Central memory CD8-positive, alpha-beta T cell (primary cell): ENCODE measurements at places on chromosomes 6 and 20.
A peak's percentile ranks its signal among the peaks of the same experiment; 100 is the strongest.

DNA sequence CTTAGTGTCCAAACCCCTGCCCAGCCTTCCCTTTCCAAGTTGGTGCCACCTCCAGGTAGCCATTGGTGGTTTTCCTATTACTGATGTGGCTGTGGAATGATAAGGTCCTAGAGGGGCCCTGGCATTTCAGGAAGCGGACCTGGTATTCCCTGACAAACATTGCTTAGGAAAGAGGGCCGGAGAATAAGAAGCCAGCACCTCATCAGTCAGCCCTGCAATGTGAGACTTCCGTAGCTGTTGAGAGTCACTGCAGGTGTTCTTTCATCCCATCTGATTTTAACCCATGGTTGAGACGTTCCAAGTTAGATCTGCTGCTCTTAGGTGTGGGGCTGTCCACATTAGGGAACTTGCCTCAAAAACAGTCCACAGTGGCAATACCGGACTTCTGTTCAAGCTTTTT, 14.8 kb upstream of the NPEPL1 start:
- no peak for DNase-seq

GRCh38 chr6:165090242-165090641, 219.2 kb downstream of the C6orf118 start:
- DNase-seq: no peak

GRCh38 chr6:57421503-57421902, 104.1 kb downstream of the PRIM2 start:
- DNase-seq: no peak

DNA sequence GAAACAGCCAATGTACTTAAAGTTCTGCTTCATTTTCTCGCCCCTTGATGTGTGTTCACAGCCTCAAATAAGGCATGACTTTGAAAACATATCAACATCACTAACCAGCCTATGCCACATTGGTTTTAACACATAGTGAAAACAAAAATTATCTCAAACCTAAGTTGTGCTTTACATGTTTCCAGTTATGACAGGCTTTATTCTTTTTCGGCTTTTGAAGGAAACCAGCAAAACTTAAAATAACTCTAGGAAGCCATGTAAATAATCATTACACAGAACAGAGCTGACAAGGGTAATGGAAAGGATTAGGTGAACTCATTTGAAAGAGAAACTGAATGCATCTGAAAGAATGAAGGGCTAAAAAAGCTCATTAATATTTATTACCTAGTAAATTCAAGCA, 42.1 kb downstream of the BMP5 start:
- no peak for DNase-seq

DNA sequence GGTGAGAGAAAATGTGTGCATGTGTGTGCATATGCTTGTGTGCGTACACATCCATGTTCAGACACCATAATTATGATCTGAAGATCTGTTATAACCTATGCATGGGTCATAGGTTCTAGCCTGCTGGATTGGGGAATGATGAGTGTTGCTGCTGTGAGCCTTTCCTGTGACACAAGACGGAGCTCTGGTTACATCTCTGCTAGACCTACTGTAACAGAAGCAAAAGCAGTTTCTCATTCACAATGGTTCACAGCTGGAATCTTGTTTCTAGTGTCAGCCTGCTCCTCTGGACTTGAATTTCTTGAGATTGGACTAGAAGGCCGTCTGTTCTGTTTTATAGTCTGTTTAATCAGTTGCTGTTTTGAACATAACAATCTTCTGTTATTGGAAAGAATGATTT, 40.1 kb downstream of the DEFB114 start:
- DNase-seq: no peak

- DNase-seq: no peak
These were observed 239.7 kb downstream of the TTLL2 start for GRCh38 chr6:167564416-167565250.

- DNase-seq: peak; percentile 40
These were observed 709 bp downstream of the PPP1R16B start for GRCh38 chr20:38805958-38806854.

- DNase-seq: no peak
These were observed 791.3 kb downstream of the TENT5A start for GRCh38 chr6:80961166-80961565.

DNA sequence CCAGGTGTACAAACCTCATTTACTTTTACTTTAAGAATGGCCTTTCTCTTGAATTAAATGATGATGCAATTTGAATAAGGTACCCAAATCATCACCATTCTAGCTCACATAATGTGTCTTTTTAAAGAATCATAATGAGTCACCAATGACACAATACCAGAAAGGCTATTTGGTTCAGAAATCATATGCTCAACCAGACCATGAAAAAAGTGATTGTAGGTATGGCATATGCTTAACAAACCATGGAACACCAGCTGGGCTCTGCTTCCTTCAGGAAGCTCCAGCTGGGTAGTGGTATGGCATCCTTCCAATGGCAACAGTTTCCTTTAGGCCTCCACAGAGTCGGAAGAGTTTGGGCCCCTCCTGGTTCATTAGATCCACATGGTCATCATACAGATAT, 128.2 kb downstream of the FRK start:
- no peak for DNase-seq

DNA sequence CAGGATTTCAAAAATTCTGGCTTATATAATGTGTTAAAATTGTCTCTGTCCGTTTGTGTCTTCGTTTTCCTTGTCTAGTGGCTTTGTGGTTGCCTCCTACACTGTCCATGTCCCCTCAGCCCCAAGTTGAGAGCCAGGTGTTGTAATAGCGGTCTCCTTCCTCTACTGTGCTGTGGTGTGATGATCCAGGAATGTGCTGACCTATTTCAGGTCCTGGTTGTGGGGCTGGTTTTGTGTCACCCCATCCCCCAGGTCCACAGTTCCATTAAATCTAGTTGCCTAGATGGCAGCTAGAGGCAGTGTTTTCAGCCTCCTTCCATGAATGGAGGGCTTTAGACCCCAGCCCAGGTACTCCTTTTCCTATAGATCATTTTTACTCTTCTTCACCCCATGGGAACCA, 128.7 kb downstream of the DNAH8 start:
- no peak for DNase-seq

DNA sequence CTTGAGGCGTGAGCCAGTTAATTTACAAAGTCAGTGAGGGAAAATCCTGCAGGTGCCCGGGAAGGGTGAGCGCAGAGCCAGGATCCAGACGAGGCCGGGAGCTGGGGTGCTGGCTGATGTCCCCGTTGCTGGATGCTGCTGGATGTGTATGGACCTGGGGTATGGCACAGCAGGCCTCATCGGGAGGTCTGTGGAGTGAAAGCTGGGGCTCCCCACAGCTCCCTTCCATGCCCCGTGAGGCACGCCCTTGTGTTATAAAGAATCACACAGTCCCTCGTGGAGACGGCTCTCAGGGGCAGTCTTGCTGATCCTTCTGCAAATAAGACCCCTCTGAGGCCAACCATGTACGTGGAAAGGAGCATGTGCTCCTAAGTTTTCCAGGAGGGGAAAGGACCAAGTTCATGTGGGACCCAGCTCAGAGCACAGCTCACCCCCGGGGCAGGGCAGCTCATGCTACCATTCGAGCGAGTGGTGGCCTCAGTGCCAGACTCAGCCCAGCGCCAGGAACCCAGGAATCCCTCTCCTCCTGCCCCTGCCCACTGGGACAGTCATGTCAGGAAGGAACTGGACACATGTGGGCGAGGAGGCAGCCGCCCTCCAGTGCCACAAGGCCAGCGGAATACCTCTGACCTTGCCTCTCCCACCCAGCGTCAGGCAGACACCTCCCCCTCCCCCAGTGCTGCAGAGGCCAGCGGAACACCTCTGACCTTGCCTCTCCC, 97.5 kb downstream of the CDH4 start:
- no peak for DNase-seq

DNA sequence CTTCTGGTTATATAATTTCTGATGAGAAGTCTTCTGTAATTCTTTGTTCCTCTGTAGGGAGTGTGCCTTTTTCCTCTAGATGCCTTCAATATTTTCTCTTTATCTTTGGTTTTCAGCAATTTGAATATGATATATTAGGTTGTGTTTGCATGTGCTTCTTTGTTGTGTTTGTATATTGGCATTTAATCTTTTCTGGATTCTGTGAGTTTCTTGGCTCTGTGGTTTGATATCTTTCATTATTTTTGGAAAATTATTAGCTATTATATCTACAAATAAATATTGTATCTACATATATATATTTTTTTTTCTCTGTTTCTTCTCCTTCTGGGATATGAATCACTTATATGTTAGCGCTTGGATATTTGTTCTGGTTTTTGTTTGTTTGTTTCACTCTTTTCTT, 9.1 kb upstream of the DBNDD2 start:
- DNase-seq: no peak

DNA sequence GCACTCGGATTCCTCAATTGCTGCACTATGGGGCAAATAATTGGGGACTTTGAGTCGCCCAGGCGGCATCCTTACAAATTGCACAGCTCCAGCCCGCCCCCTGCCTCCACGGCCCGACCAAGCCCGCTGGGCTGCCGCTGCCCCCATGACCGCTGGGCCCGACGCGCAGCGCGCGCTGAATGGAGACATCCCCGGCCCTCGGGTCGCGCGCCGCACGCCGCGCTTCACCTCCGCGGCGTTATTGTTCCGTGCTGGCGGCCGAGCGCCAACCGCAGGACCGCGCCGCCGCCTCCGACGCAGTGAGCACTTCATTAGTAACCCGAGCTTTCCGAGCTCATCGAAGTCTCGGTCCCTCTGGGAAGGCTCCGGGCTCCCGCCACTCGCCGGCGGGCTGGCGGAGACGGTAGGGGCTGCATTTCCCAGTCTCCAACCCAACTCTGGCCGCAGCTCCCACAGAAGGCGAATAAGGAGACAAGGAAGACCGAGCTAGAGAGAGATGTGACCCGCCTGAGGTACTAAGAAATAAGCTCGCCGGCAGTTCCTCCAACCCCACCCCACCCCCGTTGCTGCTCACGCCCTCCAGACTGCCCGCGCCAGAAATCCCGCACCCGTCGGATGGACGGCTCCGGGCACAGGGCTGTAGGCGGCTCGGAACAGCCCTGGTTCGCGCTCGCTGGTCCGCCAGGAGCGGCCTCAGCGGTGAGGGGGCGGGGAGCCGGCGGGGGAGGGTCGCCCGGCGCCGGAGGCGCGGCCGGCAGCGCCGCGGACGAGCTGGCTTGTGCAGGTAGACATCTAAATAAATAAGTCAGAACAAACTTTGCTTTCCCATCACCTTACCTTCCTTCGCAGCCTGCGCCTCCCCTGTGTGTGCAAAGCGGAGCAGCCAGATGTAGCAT, 703 bp downstream of the EPHA7 start:
- no peak for DNase-seq

DNA sequence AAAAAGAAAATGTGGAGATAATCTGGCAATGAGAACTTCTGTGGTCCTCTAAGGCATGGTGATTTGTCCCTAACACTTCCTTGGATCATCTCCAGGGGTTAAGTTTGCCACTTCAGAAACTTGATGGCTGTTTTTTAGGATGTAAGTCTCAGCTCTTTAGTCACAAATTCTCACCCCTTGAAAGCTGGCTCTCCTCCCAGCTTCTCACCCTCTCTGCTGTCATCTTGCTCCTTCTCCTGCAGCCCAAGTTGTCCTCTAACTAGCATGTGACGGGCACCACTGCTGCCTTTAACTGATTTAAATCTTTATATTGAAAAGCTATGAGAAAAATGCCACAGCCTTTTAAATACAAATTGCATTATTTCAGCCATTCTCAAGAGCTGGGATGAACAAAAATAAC, 107.8 kb downstream of the MAP3K5 start:
- DNase-seq: no peak

- DNase-seq: no peak
These were observed 11.5 kb downstream of the TAAR2 start for GRCh38 chr6:132612449-132613108.

DNA sequence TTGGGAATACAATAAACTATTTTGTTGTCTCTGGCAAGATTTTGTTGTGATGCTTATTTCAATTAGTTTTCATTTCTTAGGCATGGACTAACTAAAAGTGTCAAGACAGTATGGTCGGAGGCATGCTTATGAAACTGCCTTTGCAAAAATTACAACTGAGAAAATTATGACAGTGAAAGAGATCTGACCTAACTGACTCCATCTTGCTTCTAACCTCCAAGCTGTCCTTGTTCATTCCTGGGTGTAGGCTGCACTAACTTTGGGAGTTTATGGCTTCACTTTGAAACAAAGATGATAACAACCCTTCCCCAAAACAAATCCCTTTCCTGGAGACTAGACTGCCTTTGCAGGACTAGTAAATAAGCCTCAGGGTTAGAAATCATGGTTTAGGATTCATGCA, 4.1 kb upstream of the SHLD1 start:
- no peak for DNase-seq

GRCh38 chr6:64288351-64288750, 652.7 kb downstream of the PHF3 start:
- DNase-seq: no peak

GRCh38 chr20:50537546-50538201, 27.5 kb downstream of the PTPN1 start:
- no peak for DNase-seq

DNA sequence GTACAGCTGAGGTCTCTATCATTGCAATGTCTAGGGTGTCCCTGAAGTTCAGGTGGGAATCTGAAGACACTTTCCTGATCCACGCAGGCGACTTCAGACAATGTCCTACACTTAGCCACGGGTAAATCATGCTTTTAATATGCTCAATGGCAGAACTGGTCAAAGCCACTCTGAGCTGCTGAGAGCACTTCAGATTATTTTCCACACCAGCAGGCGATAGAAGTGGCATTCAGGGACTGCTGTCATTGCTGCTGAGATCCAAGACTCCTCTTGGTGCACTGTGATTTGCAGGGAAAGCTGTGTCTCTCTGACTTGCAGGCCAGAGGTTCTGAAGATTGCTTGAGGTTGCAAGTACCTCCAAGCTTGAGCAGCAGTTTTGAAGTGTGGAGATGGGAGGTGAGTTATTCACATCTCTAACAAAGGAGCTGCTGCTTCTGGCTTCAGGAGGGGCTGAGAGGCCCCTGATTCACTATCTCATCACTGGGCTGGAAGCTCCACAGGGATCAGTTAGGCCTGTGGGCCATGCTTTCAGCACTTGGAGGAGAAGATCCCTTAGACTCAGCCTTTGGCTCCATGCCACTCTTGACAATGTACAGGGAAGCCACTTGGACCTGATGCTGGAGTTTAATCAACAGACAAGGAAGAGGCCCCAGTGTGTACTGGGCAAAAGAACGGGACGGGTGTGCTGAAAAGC, 2.9 kb upstream of the SSTR4 start:
- no peak for DNase-seq

DNA sequence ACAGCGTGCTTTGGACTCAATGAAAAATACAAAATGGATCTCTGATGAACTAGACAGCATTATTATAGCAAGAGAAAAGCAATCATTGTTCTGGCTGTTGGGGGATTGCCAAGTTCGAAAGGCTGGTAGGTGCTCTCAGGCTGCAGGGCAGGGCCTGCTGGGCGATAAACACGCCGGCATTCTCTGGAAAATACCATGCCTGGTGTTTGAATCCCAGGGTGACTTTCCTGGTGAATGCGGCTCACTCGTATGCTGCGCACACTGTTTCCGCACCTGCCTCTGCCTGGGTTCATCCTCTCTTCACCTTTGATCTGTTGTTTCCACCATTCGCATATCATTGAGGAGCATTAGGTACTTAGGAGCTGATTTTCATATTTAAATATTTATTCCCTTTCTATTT, 37.4 kb downstream of the GCNT2 start:
- DNase-seq: no peak

GRCh38 chr20:48314925-48315592, 512.7 kb downstream of the PREX1 start:
- no peak for DNase-seq

GRCh38 chr6:1316489-1316971, 4.6 kb downstream of the FOXQ1 start:
- no peak for DNase-seq
